ENCODE measurements at places on chromosomes 1 and 21.

DNA sequence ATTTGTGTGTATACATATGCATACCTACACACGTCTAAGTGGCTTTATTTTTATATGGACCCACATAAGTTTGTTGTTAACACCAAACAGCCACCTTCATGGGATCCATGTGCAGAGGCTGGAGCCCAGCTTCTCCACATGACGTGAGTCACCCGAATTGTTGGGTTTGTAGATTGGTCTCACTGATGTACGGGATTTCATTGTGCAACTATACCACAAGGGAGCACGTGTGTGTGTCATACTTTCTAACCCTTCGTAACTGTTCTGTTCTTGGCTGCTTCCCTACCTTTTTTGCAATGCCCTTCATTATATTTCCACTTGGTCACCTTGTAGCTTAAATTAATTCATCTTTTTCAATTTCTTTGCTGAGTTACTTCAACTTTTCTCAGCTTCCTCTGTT lies 21.0 kb downstream of the SPRTN start:
- H3K4me3 ChIP-seq: no peak overlapping the region
- no peaks in the 10 kb centered on the region for H3K27me3 ChIP-seq
- DNase-seq: no peak
- peaks cover 3% of the 10 kb centered on the region for H3K36me3 ChIP-seq
- peaks cover 4% of the 10 kb centered on the region for H3K4me1 ChIP-seq

GRCh38 chr1:47919113-47919833 lies 77.9 kb downstream of the TRABD2B start:
- no peak overlapping the region for H3K27ac ChIP-seq
- H3K4me1 ChIP-seq: peaks cover 59% of the 10 kb centered on the region
- H3K27me3 ChIP-seq: no peaks in the 10 kb centered on the region

GRCh38 chr1:38487396-38487795 lies 372.2 kb downstream of the RRAGC start:
- no peaks in the 10 kb centered on the region for H3K36me3 ChIP-seq
- no peaks in the 10 kb centered on the region for H3K27me3 ChIP-seq
- no peak overlapping the region for H3K4me3 ChIP-seq
- no peaks in the 10 kb centered on the region for H3K4me1 ChIP-seq

GRCh38 chr1:100419072-100419471 lies 66.8 kb downstream of the CDC14A start:
- H3K4me1 ChIP-seq: no peaks in the 10 kb centered on the region
- no peak overlapping the region for H3K27ac ChIP-seq
- H3K4me3 ChIP-seq: no peak overlapping the region
- DNase-seq: no peak
